Thoracic aorta (tissue), 2 donors: ENCODE measurements at places on chromosomes 1 and 21. TPM values are rescaled to one million over a fixed set of nuclear protein-coding genes. Genes with fewer than 3 reads are reported as not detected.

MANEAL gene
- 1.8 TPM for total RNA-seq

HCRTR1 gene
- not detected for total RNA-seq

PIGC gene
- 14.3 TPM for total RNA-seq

HPDL gene
- not detected for total RNA-seq

RAD54L gene
- 4.1 TPM for total RNA-seq

GBP6 gene
- 0.27 TPM for total RNA-seq

KRTAP7-1 gene
- total RNA-seq: not detected

PPT1 gene
- 89.8 TPM for total RNA-seq

B3GALT6 gene
- 15.5 TPM for total RNA-seq

TRIM58 gene
- total RNA-seq: 0.99 TPM

DNA sequence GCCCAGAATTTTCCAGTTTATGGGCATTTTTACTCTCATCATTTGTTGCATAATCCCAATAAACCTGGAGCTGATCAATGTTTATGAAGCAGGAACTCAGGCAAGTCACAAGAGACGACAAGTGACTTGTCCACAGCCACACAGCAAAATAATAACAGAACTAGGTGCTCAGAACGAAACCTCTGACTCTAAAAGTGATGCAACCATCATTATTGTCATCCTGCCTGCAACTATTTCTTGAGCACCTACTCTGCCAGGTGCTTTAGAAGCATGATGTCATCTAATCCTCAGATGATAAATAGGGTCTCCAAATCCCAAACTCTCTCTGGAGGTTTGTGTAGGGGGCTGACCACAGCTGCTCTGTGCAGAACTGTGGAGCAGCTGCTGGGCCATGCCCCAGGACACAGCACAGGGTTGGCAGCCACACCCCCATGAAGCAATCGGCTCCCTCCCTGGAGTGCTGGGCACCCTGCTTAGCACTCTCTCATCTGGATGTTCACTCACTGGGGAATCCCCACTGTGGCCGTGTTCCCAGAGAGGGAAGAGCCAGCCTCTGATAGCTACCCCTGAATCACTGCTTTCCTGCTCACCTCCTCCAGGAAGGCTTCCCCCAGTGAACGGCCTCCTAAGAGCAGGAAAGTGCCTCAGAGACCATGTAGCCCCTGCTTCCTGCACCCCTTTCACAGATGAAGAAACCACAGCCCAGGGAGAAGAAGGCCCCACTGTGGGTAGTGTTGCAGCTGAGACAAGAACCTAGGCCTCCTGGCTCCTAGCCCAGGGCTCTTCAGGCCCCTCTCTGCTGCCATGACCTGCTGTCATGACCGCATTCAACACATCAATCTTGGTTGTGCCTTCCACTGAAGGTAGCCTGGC, 2.1 kb downstream of the TTC22 start:
- DNase-seq: no peak

DNA sequence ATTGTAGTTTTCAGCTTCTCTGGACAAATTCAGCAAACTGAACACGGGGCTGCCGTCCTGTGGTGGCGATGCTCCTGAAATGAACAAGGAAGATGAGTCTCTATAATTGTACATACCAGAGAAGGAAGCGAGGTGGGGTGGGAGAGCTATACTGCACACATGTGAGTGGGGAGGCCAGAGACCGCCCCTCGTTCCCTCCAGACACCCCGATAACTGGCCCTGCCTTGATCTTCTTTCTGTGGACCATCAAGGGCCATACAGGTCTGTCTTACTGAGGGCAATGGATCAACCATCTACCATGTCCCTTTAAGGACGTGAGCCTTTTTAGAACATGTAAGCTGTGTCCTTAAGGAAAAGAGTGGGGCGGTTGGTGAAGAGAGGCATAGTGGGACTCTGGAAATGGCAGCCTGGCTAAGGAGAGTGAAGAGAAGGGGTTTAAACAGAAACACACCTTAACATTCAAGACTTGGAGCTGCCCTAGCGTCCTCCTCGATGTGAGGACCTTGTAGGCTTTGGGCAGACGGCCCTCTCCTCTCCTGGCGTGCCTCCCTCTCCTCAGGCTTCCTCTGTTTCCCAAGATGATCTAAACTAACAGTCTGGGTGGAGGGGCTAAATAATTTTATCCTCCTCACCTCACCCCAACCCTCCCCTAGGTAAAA, 5.8 kb downstream of the PLEKHO1 start:
- DNase-seq: no peak

GRCh38 chr1:6420454-6421042, 829 bp upstream of the HES2 start:
- DNase-seq: no peak

- DNase-seq: no peak
Observed at GRCh38 chr1:72326494-72326893, 44.2 kb upstream of the NEGR1 start.

GRCh38 chr1:85195703-85196102, 5.1 kb downstream of the SYDE2 start:
- no peak for DNase-seq

GRCh38 chr1:175045519-175045918, 22.1 kb upstream of the TNN start:
- DNase-seq: no peak

DNA sequence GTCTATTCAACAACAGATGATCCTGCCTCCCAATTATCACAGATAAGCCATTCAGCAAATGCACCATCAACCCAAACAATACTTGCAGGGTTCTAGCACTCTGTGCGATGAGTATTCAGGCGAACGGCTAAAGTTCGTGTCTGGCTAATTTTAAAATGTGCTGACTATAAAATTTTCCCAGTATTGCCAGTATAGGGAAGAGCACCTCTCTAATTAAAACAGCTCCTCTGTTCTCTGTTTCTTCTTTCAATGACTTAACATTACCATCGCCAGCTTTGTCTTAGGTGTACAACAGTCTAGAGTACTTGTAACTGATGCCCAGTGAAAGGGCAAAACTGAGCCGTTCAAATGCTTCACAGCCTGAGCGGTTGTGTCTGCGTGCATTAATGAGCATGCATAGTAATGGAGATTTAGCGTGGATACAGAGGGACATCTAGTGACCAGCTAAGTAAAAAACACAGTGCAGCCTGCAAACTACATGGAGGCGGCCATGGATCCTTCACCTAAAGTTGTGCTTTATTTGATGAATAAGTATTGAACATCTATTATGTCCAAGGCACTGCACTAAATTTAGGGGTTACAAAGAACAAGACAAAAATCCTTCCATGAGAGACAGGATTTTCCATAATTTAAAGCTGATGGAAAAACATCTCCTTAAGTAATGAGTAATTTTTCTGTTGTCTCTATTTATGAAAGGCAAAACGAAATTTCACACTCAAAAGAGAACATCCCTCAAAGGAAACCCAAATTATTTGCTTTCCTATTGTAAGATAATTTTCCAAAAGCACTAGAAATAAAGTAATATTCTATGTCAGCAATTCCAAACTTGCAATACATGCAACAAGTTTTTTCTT, 120.0 kb downstream of the SETD4 start:
- DNase-seq: no peak

DNA sequence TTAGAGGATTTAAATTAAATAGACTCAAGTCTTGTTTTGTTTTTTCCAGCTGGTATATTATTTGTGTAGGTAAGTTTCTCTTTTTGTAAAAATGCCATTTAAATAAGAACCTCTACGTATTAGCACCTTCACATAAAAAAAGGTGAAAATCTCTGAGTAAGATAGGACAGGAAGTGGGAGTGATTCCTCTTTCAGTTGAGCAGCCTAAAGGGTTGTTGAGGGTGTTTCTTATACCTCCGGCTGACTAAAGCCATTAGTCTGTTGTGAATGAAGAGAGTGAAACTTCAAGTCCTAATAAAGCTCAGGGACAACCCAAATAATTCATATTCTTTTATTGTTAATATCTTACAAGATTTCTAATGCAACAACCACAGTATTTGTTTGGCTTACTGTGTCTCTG, 188.7 kb downstream of the CHRM3 start:
- no peak for DNase-seq

DNA sequence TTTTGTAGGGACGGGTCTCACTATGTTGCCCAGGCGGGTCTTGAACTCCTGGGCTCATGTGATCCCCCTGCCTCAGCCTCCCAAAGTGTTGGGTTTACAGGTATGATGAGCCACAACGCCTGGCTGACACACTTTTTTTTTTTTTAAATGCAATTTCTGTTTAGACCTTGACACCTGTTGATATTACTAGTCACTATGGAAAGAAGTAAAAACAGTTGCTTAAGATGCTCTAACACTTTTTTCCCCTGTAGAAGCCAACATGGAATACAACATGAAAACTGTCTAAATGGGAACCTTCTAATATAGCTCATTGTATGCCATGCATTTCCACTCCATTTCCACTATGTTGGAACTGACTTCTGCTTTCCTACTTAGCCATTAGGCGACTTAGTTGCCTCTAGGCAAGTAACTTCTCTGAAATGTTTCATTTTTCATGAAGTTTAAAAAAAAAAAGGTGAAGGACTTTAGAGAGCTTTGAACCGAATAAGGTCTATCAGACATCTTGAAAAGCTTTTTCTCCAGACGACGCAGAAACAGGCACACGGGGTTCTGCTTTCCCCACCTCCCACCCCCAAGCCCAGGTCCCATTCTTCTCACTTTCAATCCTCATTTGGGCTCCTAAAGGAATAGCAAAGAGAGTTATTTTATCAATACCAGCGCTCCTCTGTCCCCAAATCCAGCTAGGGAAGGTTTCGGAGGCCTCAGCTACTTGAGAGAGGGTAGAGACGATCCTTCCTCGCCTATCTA, 648 bp upstream of the DR1 start:
- DNase-seq: no peak

DNA sequence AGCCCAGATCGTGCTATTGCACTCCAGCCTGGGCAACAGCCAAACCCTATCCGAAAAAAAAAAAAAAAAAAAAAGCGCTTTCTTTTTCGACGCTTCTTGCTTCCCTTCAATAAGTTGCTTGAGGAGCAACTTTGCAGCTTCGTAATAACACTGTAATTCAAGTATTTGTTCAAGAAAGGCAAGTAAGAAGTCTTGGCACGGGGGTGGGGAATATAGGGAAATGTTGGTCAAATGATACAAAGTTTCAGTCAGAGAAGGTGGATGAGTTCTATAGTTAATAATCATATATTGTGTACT, 871 bp upstream of the PSMA5 start:
- no peak for DNase-seq
